ENCODE measurements at places on chromosomes 4 and X.

GRCh38 chrX:18997916-18998315 is 14.0 kb upstream of the PHKA2 start:
- no peak for DNase-seq

DNA sequence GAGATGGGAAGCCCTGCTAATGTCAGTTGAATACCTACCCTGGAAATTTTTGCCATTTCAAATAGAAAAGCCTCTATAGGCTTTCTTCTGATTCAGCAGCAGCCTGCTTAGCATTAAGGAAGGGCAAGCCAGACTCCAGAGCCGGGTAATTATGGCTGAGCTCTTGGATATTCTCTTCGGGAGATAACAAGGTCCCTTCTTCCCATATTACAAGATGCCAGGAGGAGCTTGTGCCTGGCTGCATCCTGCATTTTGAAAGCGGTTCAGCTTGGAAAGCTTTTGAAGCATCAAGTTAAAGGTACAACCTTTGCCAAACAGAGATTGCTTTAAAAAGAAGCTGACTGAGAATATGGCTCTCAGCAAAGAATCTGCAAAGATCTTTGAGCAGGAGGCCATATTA is 399.6 kb upstream of the RPS6KA3 start:
- DNase-seq = no peak

- no peak for DNase-seq
Measured at GRCh38 chrX:39477762-39478120, 620.0 kb downstream of the BCOR start.

- DNase-seq = no peak
Measured at GRCh38 chrX:110746014-110746413, 49.6 kb downstream of the CHRDL1 start.

- DNase-seq = no peak
Measured at GRCh38 chr4:90792696-90793095, 665.5 kb downstream of the CCSER1 start.

GRCh38 chr4:47686294-47686872 is 151.5 kb downstream of the CORIN start:
- no peak for DNase-seq

DNA sequence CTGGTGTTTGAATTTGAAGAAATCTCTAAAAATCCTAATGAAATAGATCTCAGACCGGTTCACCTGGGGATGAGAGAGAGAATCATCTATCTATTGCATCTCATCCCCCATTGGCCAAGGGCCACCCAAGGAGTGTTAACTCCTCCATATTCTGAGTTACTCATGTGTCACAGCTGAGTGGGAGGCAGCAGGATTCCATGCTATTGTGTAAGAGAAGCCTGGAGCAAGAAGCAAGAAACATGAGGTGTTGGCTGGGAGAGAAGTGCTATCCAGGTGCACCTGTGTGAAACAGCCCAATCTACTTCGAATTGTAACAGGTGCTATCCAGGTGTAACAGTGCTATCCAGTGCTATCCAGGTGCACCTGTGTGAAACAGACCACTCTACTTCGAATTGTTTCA is 150.3 kb upstream of the MAOA start:
- no peak for DNase-seq

DNA sequence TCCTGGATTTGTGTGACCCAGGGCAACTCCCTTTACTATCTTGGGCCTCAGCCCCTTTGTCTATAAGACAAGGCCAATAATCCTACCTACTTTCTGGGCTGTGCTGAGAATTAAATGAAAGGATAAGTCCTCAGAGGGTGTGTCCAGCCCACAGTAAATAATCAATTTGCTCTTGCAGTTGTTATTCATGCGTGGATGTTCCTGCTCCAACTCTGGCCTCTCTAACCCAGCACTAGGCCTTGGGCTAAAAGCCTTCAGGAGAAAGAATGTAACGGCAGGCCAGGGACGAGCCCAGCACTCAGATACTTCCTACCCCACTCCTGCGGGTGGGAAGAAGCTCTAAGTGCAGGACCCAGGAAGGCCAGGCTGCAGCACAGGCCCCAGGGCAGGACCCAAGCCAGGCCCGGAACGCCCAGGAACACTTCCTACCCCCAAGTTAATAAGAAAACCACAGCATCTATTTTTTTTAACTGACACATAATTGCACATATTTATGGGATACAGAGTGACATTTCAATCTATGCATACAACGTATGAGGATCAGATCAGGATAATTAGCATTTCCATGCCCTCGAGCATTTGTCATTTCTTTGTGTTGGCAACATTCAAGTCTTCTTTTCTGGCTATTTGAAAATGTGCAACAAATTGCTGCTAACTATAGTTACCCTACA is 179.6 kb upstream of the RBPJ start:
- DNase-seq = no peak

- DNase-seq = peak; percentile 28
Measured at GRCh38 chrX:39725928-39726619, 371.7 kb downstream of the BCOR start.

Data from forelimb muscle (tissue), 1 donor.